ENCODE measurements at places on chromosomes 6 and 20. TPM values are rescaled to one million over a fixed set of nuclear protein-coding genes. Genes with fewer than 3 reads are reported as not detected.

The APOBEC2 gene
- 31.3 TPM for total RNA-seq

The SCRT2 gene
- 4.3 TPM for total RNA-seq

The GJA1 gene
- total RNA-seq, result 209 TPM

The FRMD1 gene
- total RNA-seq, result not detected

The RSPO3 gene
- total RNA-seq, result 9.5 TPM

The CST2 gene
- total RNA-seq, result not detected

The POLR3F gene
- total RNA-seq, result 24.5 TPM
